Peyer's patch (tissue), 4 donors: ENCODE measurements at places on chromosomes 3 and 15. TPM values are rescaled to one million over a fixed set of nuclear protein-coding genes. Genes with fewer than 3 reads are reported as not detected.

The CAMP gene
- total RNA-seq = not detected

The TMOD2 gene
- total RNA-seq = 4.0 TPM

The SCAANT1 gene
- total RNA-seq = not detected

The CFAP100 gene
- total RNA-seq = not detected

The FBXW12 gene
- not detected for total RNA-seq

The SLC12A1 gene
- total RNA-seq = not detected

The IL20RB gene
- total RNA-seq = 1.7 TPM

The ADCY5 gene
- 3.5 TPM for total RNA-seq

The CXCR6 gene
- 3.6 TPM for total RNA-seq

The ADAMTSL3 gene
- 1.9 TPM for total RNA-seq

The STRC gene
- total RNA-seq = 0.35 TPM

DNA sequence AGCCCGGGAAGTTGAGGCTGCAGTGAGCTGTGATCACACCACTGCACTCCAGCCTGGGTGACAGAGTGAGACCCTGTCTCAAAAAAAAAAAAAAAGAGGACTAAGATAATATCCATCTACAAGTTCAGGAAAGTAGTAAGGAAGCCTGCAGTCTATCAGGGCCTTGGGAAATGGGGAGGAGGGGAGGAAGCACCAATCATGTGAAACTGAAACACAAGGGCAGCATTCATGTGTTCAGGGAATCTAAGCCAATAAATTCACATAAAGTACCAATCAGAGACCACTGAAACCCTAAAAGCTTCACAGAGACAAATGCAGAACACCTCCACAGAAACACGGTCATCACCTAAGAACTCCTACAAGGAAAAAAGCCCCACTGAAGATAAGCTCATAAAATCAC lies 22.9 kb upstream of the HHATL start:
- no peak overlapping the region for H3K27ac ChIP-seq
- H3K36me3 ChIP-seq = no peaks in the 10 kb centered on the region
- H3K4me3 ChIP-seq = no peak overlapping the region
- H3K27me3 ChIP-seq = no peaks in the 10 kb centered on the region

DNA sequence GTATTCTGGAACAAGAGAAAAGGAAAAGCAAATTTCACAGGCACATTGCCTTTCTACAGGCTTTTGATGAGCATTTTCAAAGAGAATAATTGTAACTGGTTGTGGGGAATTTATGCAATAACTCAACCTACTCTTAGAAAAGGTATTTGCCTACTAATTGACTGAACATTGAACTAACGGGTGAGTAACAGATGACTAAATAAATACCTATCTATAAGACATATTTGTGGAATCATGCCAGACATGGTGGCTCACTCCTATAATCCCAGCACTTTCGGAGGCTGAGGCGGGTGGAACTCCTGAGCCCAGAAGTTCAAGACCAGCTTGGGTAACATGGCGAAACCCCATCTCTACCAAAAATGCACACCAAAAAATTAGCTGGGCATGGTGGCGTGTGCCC lies 367.7 kb downstream of the CGGBP1 start:
- DNase-seq = no peak
- no peaks in the 10 kb centered on the region for H3K36me3 ChIP-seq
- no peaks in the 10 kb centered on the region for H3K27me3 ChIP-seq
- H3K27ac ChIP-seq = no peak overlapping the region
- no peak overlapping the region for H3K4me3 ChIP-seq

- H3K27me3 ChIP-seq = no peaks in the 10 kb centered on the region
- H3K4me3 ChIP-seq = no peak overlapping the region
- no peaks in the 10 kb centered on the region for H3K36me3 ChIP-seq
- H3K4me1 ChIP-seq = peaks cover 6% of the 10 kb centered on the region
Observed at GRCh38 chr15:60605879-60606307, 127.0 kb upstream of the ICE2 start.

DNA sequence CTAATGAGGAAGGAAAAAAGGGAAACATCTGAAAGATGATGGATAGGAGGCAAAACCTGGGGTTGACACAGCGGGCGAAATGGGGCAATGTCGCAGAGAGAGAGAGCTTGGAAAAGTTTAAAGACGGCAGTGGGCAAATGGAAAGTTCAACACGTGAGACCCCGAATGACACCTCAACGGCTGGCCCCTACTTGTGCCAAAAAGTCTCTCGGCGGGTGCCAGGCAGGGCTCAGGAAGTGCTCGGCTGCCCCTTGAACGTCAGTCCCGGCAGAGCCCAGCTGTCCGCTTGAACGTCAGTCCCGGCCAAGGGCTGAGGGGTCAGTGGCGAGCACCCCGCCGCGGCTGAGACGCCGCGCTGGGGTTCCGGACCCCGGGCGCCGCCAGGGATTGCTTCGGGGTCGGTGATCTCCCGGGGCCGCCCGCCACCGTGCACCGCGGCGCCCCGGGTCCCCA lies 658 bp downstream of the EOGT start:
- no peaks in the 10 kb centered on the region for H3K27me3 ChIP-seq
- DNase-seq = peak; percentile 36
- H3K4me1 ChIP-seq = no peaks in the 10 kb centered on the region
- H3K36me3 ChIP-seq = peaks cover 19% of the 10 kb centered on the region

- no peak for DNase-seq
- no peaks in the 10 kb centered on the region for H3K36me3 ChIP-seq
- H3K27me3 ChIP-seq = no peaks in the 10 kb centered on the region
- no peaks in the 10 kb centered on the region for H3K4me1 ChIP-seq
- no peak overlapping the region for H3K27ac ChIP-seq
Observed at GRCh38 chr3:196023947-196024346, 57.9 kb downstream of the TFRC start.

- no peaks in the 10 kb centered on the region for H3K4me1 ChIP-seq
- no peak overlapping the region for H3K4me3 ChIP-seq
- H3K27ac ChIP-seq = no peak overlapping the region
- peak; percentile 32 for DNase-seq
- H3K27me3 ChIP-seq = no peaks in the 10 kb centered on the region
Observed at GRCh38 chr15:77901251-77901881, 176.1 kb downstream of the TBC1D2B start.

DNA sequence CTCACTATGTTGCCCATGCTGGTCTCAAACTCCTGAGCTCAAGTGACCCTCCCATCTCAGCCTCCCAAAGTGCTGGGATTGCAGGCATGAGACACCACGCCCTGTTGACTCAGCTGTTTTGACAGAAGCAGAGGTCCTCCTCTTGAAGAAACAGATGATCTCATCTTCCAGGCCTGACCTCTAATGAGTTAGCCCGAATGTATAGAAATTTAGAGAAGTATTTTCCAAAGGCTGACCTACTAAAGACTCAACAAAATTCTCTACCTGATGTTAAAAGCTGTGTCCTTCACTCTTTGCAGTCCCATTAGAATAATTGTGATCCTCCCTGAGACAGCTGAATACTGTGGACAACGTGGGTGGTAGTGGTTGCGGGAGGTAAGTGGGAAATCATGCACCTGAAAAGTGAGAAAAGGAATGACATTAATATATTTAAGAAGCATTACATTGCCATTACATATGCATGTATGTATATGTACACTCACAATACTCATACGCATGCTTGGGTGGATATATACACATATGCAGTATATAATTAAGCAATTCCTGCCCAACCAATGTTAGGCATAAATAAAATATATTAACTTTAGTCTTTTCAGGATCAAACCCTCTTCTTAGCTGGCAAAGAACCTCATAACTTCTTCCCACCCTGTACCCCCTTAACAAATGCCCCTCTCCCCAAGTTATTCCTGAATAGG lies 204.6 kb upstream of the NR2F2 start:
- DNase-seq = no peak
- no peak overlapping the region for H3K27ac ChIP-seq
- H3K36me3 ChIP-seq = no peaks in the 10 kb centered on the region
- no peaks in the 10 kb centered on the region for H3K4me1 ChIP-seq

DNA sequence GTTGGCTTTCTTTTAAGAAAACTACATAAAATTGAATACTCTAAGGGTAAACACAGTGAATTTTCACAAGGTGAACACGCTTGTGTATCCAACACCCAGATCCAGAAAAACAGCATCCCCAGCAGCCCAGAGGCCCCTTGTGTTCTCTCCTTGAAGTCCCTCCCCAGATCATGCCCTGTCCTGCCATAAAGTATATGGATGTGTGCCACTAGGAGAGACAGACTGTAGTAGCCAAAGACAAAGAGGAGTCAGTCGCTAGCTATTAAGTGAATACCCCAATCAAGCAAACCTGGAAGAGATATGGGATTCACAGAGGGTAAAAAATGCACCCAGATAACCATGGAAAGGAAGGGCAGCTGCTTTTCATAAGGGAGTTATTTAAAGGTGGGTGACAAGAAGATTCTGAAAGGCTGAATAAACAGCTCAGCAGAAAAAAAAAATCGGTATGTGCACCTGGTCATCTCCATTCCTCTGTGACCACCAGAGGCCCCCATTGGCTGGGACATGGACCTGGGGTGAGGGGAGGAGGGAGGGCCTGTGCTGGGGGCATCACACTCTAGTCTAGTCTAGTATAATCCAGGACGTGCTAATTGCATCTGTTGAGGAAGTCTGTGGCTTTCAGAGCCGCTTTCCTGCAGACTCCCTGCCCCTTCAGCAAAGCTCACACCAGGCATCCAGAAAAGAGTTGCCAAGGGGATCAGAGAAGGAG lies 167.3 kb upstream of the NDN start:
- no peak for DNase-seq
- H3K27ac ChIP-seq = no peak overlapping the region
- no peaks in the 10 kb centered on the region for H3K27me3 ChIP-seq
- H3K36me3 ChIP-seq = no peaks in the 10 kb centered on the region

DNA sequence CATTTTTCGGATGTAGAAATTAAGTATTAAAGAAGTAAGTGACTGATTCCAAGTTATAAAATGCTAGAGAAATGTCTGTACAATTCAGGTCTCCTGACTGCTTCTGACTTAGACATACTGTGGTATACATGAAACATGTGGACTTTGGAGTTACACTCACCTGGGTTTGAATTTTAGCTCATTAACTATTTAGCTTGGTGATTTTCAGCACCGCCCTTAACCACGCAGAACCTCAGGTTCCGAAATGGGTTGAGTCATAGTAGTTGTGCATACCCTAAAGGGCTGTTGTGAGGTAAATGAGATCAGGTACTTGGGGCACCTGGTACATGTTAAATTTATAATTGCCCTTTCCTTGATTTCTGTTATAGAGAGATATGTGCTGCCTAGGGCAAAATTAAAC lies 32.9 kb upstream of the UTS2B start:
- no peaks in the 10 kb centered on the region for H3K27me3 ChIP-seq
- no peak for DNase-seq
- peaks cover 49% of the 10 kb centered on the region for H3K36me3 ChIP-seq
- no peak overlapping the region for H3K4me3 ChIP-seq
- H3K27ac ChIP-seq = no peak overlapping the region
- H3K4me1 ChIP-seq = no peaks in the 10 kb centered on the region

DNA sequence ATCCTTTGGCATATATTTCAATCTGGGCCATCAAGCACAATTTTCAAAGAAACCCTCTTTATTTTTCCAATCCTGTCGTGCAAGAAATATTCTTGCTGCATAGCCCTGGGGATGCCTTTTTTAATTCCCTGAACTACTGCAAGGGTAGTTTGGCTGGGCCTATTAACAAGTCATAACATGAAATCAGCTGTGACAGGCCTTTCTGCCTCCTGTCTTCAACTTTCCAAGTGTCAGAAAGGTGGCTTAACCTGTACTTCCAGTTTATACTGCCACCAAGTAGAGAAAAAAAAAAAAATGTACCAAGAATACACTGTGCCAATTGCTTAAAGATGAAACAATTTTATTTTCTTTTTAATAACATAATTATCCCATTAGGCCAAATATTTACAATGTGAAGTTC lies 32.4 kb upstream of the SPPL2A start:
- no peak overlapping the region for H3K4me3 ChIP-seq
- no peak for DNase-seq
- H3K36me3 ChIP-seq = no peaks in the 10 kb centered on the region
- H3K4me1 ChIP-seq = no peaks in the 10 kb centered on the region

GRCh38 chr15:22893081-22893480 lies 54.6 kb downstream of the NIPA2 start:
- DNase-seq = no peak
- H3K4me1 ChIP-seq = no peaks in the 10 kb centered on the region
- no peaks in the 10 kb centered on the region for H3K36me3 ChIP-seq
- no peak overlapping the region for H3K4me3 ChIP-seq

- no peaks in the 10 kb centered on the region for H3K27me3 ChIP-seq
- H3K4me3 ChIP-seq = no peak overlapping the region
- no peaks in the 10 kb centered on the region for H3K4me1 ChIP-seq
- no peaks in the 10 kb centered on the region for H3K36me3 ChIP-seq
- no peak overlapping the region for H3K27ac ChIP-seq
- no peak for DNase-seq
Observed at GRCh38 chr15:72161361-72162132, 36.0 kb downstream of the GRAMD2A start.

DNA sequence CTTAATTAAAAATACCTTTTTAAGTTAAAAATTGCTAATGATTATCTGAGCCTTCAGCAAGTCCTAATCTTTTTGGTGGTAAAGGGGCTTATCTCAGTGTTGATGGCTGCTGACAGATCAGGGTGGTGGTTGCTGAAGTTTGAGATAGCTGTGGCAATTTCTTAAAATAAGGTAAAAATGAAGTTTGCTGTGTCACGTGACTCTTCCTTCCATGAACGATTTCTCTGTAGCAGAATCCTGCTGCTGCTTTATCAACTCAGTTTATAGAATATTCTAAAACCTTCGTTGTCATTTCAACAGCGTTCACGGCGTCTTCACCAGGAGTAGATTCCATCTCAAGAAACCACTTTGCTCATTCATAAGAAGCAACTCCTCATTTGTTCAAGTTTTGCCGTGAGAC lies 110.1 kb downstream of the SUCNR1 start:
- no peaks in the 10 kb centered on the region for H3K36me3 ChIP-seq
- no peaks in the 10 kb centered on the region for H3K4me1 ChIP-seq
- no peak overlapping the region for H3K4me3 ChIP-seq
- no peak overlapping the region for H3K27ac ChIP-seq
- no peaks in the 10 kb centered on the region for H3K27me3 ChIP-seq

GRCh38 chr3:116265320-116265695 lies 180.0 kb downstream of the LSAMP start:
- no peaks in the 10 kb centered on the region for H3K27me3 ChIP-seq
- no peaks in the 10 kb centered on the region for H3K4me1 ChIP-seq
- H3K4me3 ChIP-seq = no peak overlapping the region

GRCh38 chr3:23831517-23832394 lies 26.0 kb downstream of the UBE2E1 start:
- H3K27me3 ChIP-seq = no peaks in the 10 kb centered on the region
- H3K36me3 ChIP-seq = no peaks in the 10 kb centered on the region
- no peaks in the 10 kb centered on the region for H3K4me1 ChIP-seq
- no peak overlapping the region for H3K4me3 ChIP-seq
- H3K27ac ChIP-seq = no peak overlapping the region

- no peak for DNase-seq
- no peak overlapping the region for H3K4me3 ChIP-seq
- no peaks in the 10 kb centered on the region for H3K4me1 ChIP-seq
- H3K27ac ChIP-seq = no peak overlapping the region
Observed at GRCh38 chr3:122535964-122536631, 21.4 kb upstream of the KPNA1 start.

- no peaks in the 10 kb centered on the region for H3K27me3 ChIP-seq
- H3K36me3 ChIP-seq = no peaks in the 10 kb centered on the region
- H3K4me1 ChIP-seq = no peaks in the 10 kb centered on the region
- no peak overlapping the region for H3K4me3 ChIP-seq
- no peak overlapping the region for H3K27ac ChIP-seq
- DNase-seq = no peak
Observed at GRCh38 chr3:172271386-172271976, 176.8 kb downstream of the GHSR start.

GRCh38 chr3:168029705-168030104 lies 66.0 kb downstream of the GOLIM4 start:
- H3K27ac ChIP-seq = no peak overlapping the region
- H3K4me3 ChIP-seq = no peak overlapping the region
- DNase-seq = no peak
- no peaks in the 10 kb centered on the region for H3K36me3 ChIP-seq
- no peaks in the 10 kb centered on the region for H3K27me3 ChIP-seq
